NCI-H1105 (cell line): ENCODE measurements at places on chromosomes 5 and 9.
A peak's percentile ranks its signal among the peaks of the same experiment; 100 is the strongest.

GRCh38 chr9:121840838-121841760, 189.7 kb downstream of the DAB2IP start:
- DNase-seq = no peak

DNA sequence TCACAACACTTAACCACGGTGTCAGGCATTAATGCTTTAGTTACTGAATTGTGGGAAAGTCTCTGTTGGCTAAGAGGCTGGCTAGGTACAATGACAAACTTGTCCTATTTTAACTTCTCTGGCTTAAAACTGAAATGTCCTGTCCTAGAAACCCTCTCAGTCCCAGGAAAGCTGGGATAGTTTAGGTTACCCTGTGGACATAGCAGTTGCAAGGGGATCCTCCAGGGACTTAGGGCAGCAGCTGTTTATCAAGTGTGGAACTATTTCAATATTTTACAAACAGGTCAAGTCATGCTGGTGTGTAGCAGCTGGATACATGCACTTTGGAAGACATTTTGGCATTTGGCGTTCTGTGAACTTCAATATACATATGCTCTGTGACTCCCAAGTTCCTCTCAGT, 95.0 kb upstream of the ARRDC3 start:
- no peak for DNase-seq

GRCh38 chr5:136101884-136102283, 30.8 kb upstream of the SMAD5 start:
- DNase-seq = no peak

DNA sequence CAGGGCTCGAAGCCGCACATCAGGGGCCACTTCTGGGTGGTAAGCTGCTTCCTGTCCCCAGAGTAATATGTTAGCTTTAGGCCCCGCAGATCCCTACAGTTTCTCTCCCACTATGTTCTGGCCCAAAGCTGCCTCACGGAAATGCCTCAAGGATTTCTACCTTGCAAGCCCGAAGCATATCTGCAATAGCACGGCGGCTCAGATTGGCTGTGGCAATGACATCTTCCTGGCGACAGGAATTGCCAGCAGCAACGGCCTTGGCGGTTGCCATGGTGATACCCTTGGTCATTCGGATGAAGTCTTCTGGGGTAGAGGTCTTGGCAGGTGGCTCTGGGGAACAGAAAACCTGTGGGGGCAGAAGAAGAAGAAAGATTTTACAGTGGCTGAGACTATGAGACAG, 10.3 kb upstream of the TPM2 start:
- DNase-seq = no peak

DNA sequence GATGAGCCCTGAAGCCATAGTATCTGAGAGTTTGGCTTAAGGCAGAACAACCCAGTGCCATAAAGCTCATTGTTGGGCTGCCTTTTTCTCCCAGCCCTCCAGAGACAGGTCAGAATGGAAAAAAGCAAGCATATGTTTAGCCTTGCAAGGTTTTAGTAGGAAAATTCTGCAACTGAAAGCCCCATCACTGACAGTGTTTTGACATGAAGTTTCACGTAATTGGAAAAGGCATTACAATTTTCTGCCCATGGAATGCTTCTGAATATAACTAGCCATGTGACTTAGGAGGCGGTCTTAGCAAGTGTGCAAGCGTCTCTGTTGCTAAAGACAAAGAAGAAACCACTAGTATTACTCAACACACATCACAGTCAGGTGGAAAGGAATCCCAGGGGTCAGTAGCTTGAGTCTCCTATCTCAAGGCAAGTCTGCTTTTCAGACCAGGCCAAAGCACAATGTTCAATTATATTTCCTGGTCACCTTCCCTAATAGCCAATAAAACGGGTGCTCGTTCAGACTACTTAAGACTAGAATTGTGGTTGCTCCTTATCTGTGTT, 117.6 kb downstream of the CARTPT start:
- no peak for DNase-seq

GRCh38 chr5:135492319-135492626, 40.1 kb upstream of the TIFAB start:
- DNase-seq = no peak

DNA sequence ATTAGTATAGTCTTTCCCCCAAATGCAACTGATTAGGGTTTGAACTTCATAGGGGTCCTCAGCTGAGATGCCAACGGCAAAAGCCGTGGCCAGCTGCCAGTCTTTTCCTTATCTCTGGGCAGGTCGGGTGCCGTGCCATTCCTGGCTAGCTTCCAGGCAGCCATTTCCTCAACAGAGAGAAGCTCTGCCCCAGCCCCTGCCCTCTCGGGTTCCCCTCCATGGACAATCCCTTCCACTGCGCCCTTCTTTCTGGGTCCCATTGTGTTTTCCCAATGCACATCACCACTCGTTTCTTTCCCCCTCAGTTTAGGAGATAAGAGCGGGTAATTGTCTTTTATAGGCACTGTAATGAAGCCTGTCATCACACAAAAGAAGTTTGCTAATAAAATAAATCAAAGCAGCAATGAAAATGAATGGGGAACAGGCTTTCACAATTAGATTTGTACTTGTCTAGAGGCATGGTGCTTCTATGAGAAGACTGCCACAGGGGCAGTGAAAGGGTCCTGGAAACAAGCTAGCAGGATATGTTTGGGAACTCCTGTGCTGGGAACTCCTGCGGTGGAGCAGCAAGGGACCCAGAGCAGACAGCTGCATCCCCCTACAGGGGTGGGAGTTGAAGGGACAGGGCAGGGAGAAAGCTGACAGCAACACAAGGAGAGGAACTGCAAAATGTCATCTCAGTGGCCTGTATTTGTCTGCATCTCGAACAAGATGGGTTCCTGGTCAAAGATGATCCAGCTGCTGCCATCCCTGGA, 48.0 kb upstream of the SAP30L start:
- peak; percentile 77 for DNase-seq

DNA sequence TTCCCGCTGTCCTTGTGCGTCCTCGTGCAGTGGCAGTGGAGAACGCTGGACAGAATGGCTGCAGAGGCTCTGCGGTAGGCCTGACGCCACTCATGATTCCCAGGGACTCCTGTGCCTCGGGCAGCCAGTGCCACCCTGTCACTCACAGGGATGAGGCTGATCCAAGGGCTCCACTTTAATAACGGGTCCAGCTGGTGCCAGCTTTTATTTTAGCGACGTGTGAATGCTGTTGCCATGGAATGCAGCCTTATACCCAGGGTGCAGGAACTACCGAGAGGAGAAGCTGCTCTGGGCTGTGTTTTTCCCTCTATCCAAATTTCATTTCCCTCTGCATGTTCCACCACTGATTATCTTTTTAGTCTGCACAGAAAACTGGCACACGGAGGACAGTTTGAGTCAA, 15.8 kb upstream of the NTNG2 start:
- DNase-seq = no peak

- DNase-seq = no peak
Observed at GRCh38 chr9:111158363-111158762, 120.1 kb upstream of the LPAR1 start.

- DNase-seq = no peak
Observed at GRCh38 chr5:59607138-59607765, 286.3 kb downstream of the PDE4D start.

DNA sequence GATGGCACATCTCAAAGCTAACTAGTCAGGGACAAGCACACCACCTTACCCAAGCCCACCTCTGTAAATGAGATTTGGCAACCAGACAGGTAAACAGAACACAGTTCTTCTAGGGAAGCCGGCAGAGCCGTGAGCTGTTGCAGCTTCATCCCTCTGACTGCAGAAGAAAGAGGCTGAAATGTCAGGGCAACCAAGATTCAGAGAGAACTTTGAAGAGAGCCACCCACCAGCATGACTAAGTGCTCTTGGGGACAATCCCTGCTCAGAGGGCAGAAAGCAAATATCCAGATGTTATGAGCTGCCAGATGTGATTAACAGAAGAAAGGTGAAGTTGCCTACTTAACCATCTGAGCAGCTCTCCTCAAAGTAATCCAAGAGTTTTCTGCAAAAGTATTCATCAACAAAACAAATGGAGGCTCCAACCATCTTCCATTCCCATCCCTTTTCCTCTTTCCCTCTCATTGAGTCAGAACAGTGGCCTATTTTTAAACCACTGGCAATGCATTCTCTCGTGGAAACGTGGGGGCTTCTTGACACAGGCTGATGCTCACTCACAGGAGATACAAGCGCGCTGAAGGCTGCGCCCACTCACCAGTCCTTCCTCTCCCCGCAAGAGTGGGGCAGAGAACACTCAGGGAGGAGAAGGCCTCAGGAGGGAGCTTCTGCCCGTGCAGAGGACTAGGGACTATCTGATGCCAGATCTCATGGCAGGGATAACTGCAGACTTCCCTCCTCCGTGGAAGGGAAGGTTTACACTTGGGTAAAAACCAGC, 57.1 kb downstream of the SLIT3 start:
- no peak for DNase-seq

GRCh38 chr5:138022912-138023311, 10.0 kb downstream of the FAM13B start:
- no peak for DNase-seq

GRCh38 chr9:124475158-124475867, 25.1 kb downstream of the ADGRD2 start:
- no peak for DNase-seq

- DNase-seq = no peak
Observed at GRCh38 chr5:151363673-151364072, 16.3 kb upstream of the SLC36A2 start.

DNA sequence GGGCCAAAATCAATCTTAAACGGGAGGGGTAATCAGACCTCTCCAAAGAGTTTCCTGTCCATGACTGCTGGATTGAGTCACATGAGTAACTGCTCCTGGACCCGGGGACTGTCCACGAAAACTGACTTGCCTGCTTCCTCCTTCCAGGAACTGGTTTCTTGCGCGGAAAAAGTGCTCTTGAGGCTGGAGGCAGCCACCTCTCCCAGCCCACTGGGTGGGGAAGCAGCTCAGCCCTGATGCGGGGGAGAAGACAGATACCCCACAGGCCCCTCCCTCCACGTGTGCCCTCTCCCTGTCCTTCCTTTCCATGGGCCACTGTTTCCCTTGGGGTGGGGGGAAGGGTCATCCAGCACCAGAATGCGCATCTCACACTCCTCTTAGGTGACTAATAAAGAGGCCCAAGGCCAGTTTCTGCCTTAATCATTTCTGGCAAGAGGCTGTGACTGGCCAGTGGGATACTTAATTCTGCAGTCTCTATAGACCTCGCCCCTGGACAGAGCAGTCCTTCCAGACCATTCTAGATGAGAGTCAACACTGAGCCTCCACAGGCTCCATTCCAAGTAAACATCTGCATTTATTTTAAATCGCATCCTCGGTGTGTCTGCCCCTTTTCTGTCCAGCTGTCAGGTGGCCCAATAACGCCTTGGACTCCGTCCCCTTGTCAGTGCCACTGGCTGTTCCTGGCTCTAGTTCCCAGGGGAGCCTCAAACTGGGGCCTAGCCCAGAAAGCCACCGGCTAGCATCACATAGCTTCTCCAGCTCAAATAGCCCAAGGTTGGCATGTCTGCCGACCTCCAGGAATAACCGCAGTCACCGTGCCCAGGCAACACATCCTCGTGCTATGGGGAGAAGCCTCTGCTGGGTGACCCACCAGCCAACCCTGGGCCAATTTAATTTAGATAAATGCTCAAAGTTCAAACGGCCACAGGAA, 12.0 kb downstream of the REXO4 start:
- DNase-seq = no peak
